ENCODE measurements at places on chromosomes 13 and 19. TPM values are rescaled to one million over a fixed set of nuclear protein-coding genes. Genes with fewer than 3 reads are reported as not detected.

DNA sequence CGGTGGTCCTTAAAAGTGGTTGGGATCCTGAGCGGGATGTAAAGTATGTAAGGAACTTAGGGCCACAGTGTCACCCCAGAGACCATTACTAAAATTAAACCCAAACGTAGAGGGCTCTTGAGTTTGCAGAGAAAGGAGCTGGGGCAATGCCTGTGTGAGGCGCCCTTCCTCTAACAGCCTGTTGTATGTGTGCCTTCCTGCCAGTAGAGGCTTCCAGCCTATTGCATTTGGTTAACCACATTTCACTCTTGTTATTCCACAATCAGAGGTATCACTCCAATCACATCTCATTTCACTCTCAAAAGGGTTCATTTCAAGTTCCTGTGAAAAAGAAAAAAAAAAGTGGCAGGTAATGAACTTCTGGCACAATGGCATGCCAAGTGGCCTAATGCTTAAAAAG lies 29.4 kb downstream of the DIAPH3 start:
- DNase-seq: no peak

GRCh38 chr13:39326469-39327171 lies 276.4 kb downstream of the LHFPL6 start:
- DNase-seq: no peak

DNA sequence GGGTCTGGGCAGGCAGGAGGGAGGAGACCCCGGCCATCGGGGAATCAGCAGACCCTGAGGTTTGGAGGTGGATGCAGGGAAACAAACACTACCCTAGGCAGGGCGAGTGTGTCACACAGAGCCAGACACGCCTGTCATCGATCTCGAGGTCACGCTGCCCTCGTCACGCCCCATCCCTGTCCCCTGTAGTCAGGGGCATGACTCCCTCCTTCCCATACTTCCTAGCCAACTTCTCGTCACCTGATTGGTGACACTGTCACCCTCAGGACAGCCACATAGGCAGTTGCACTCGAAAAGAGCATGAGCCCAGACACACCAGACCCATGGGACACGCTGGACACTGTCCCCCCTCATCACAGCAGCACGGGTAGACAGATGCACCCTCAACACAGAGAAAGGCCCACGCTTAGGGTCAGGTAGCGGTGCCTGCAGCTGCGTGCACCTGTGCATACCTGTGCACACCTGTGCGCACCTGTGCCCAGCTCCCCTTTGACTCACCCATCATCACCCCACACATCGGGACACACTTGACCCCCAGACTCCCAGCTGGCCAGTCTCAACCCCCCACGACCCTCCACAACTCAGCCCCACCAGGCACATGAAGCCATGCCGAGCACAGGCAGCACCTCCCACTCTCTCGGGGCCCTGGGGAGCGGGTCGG lies 11.9 kb downstream of the CILP2 start:
- no peak for DNase-seq

DNA sequence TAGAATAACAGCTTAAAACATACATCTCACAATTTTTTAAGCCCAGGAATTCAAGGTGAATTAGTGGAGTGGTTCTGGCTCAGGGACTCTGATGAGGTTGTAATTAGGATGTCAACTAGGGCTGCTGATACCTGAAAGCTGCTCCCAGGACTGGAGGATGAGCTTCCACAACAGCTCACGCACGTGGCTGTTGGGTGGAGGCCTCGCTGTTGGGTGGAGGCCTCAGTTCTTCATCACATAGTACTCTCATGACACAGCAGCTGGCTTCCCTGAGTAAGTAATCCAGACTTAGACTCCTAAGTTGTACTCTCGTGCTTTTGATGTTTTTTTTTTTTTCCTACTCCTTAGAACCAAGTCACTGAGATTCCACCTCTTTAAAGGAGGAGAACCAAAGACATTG lies 577.1 kb upstream of the PRR20A start:
- DNase-seq: no peak

- no peak for DNase-seq
These were observed 152.5 kb downstream of the IER2 start for GRCh38 chr19:13302526-13303270.

GRCh38 chr13:28505543-28506135 lies 10.7 kb upstream of the FLT1 start:
- no peak for DNase-seq

DNA sequence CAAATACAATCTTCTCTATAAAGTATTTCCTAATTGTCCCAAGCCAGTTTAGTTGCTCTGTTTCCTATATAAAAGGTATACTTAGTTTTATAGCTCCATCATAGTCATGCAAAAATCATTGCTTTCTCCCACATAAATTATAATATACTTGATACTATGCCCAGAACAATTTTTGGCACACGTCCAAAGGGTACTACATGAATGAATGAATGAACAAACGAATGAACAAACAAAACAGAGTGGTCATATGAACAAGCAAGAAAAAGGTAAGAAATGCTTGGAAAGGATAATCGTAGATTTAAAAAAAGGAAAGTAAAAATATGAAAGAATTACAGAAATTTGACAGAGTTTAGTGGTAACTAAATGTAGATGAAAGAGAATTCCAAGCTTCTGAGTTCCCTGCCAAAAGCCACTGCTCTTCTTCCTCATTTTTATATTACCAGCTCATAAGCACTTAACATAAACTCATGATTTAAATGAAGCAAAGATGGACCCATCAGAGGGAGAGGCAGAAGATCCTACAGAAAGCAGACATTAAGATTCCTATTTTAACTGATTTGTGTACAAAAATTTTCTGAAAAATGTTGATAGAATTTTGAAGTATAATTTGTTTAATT lies 123.2 kb downstream of the ENOX1 start:
- DNase-seq: no peak

GRCh38 chr13:47671776-47672175 lies 329.3 kb downstream of the SUCLA2 start:
- DNase-seq: no peak

GRCh38 chr13:43515531-43515930 lies 271.2 kb downstream of the ENOX1 start:
- no peak for DNase-seq

DNA sequence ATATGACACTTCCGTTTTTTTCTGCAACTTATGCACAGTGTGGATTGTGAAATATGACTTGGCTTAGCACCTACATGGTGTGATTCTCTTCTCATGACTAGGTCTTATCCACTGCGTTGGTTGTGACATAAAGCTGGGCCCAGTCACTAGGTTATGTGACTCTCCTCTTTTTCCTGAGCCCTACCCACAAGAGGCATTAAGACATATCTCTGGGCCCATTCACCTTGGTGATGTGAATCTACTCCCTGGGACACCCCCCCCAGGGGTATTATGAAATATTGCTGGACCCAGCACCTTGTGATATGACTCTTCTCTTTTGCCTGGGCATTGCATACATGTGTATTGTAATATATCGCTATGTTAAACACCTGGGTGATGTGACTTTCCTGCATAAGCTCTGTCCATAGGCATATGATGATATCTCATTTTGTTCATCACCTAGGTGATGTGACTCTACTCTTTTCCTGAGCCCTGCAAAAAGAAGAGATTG lies 85.8 kb upstream of the ZNF43 start:
- DNase-seq: no peak

DNA sequence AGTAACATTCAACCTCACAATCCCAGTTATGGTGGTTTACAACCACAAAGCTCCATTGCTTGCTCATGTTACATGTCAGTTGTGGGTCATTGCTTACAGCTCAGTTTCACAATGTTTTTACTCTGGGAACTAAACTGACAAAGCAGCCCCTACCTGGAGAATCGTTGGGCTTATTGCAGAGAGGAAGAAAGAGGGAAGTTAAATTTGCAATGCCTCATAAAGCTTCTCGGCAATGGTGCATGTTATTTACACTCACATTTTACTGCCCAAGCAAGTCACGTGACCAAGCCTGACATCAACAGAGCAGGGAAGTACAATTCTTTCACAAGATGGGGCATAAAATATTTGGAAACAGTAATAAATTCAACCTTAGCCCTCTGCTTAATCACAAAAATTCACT lies 441.6 kb downstream of the TDRD3 start:
- DNase-seq: no peak

DNA sequence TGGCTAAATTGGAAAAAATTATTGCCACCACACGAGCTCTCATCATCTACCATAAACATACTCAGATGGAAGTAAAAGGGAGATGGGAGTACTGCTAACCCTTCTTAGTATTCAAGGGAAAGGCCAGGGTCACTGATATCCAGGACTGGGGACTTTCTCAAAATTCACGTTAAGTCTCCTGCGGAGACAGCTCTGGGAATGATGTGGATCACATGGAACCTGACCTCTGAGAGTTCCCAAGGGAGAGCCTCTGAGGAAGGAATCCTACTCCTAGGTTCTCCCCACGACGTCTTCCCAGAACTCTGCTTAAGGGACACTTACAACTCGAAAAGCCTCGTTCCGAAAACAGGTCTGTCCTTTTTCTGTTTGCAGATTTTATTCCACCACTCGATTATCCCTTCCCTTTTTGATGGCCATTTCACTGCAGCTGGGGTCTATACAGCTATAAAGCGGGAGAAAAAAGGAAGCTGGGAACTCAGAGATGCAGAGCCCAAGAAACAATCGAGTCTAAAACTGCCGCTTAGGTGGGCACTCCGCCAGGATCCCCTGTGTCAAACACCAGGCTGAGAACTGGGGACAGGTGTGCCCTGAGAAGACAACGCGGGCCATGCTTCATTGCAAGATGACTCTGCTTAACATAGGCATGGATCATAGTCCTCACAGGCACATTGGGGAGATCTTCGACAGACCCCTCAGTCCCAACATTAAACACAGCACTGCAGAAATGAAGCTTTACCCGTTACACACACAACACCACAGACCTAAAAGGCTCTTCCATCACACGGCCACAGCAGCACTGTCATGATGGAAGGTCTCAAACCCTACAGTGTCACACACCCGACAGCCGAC lies 823 bp upstream of the ZNF567 start:
- peak; percentile 50 for DNase-seq

CEACAM7 gene
- total RNA-seq: not detected

DHRS12 gene
- total RNA-seq: 14.8 TPM

DNAAF3 gene
- 0.63 TPM for total RNA-seq

APLP1 gene
- total RNA-seq: 0.40 TPM

ZNF470 gene
- total RNA-seq: 2.7 TPM

Measured in left lobe of liver (tissue), 2 donors.